ENCODE measurements at places on chromosomes 2 and 18.
A peak's percentile ranks its signal among the peaks of the same experiment; 100 is the strongest.

DNA sequence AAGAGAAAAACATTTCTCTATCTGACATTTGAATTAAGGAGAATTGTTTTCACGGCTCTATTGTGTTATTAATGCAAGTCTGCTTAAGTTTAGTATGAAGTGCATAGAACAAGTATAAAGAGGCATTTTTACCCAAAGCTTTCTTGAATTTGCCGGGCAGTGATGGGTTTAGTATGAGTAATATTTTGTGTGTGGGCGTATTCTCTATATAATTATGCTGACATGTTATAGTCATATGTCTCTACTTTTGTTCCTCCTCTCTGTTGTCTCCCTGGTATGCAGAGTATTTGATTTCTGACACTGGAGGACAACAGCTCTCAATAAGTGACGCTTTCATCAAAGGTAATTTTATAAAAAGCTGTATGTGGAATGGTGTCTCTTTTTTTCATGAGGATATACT, 45.9 kb downstream of the PIKFYVE start:
- DNase-seq, result peak; percentile 9

- DNase-seq, result no peak
These were observed 10.1 kb downstream of the EHD3 start for GRCh38 chr2:31244101-31244500.

DNA sequence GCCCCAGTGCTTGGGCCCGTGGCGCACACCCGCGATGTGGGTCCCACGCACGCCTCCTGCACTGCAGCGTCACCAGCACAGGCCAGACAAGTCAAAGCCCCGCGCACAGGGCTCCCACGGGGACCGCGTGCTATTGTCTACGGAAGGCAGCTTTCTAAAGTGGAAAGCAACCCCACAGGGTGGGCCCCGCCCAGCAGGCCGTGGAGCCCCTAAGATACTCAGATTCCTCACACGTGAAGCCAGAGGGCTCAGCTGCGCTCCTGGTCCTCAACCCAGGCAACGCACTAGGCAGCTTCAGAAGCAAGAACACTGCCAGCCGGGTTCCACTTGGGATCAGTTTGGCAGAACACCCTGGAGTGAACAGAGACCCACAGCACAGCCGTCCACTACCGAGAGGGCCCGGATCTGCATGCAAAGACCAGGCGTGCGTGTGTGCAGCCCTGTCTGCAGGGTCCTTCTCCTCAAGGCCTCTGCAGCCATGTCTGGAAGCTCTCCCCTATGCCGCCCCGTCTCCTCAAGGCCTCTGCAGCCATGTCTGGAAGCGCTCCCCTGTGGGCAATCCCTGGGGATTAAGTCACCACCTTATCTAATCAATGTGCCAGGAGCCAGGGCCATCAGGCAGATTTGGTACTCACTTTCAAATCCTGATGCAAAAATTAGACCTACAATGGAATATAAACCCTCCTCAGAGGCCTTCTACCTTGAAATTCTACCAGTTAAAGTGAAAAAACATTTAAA, 231.3 kb downstream of the HDAC4 start:
- no peak for DNase-seq

- DNase-seq, result no peak
These were observed 795.1 kb upstream of the HS6ST1 start for GRCh38 chr2:129113776-129114175.

GRCh38 chr2:72561621-72562318, 264.1 kb downstream of the EXOC6B start:
- DNase-seq, result peak; percentile 81

DNA sequence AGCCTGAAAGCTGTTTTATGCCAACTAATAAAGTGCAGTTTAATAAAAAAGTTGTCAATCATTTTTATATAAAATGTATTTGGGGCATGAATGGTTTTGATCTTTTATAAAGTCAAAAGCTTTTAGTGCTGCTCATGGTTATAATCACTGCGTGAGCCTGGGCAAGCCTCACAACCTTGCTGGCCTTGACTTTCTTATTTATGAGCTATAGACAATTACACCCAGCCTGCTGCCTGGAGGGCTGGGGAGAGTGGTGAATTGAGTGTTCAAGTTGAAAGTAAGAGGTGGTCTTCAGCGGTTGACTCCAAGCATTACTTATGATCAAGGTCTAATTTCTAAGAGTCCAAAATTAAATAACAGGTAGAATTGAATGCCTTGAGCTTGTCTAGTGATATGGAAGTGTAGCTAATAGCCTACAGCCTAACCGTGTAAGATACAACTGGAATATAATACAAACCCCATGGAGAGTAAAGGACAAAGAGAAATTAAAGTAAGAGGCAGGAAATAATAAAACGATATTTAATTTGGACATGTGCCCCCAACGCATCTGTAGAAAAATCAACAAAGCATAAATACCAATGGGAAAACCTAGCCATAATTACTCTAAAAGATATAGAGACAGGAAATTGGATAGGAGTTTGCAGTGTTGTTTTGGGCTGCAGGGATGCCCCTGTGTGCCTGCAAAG, 106.0 kb upstream of the CYP1B1 start:
- DNase-seq, result no peak

GRCh38 chr2:136010126-136010525, 24.7 kb upstream of the DARS1 start:
- peak; percentile 89 for DNase-seq

DNA sequence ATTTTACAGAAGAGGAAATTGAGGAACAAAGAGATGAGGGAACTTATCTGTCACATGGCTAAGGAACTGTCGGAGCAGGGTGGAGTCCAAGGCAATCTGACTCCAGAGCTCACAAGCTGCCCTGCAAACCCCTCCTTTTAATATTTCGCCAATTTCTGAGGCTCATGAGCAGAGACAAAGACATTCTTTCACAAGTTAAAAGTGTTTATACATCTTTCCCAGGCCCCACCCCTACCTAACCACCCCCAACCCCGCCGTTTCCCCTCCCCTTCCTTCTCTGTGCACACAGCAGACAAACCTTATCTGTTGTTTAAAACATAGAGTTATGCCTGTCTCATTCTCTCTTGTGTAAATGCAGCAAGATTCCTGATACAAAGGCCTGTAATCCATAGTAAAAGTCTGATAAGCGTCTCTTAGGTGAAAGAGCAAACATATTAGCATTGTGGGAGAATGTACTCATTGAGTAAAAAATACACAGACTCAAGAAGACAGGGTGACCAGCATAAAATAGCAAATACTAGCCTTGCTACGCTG, 44.3 kb downstream of the EPHA4 start:
- DNase-seq, result no peak

DNA sequence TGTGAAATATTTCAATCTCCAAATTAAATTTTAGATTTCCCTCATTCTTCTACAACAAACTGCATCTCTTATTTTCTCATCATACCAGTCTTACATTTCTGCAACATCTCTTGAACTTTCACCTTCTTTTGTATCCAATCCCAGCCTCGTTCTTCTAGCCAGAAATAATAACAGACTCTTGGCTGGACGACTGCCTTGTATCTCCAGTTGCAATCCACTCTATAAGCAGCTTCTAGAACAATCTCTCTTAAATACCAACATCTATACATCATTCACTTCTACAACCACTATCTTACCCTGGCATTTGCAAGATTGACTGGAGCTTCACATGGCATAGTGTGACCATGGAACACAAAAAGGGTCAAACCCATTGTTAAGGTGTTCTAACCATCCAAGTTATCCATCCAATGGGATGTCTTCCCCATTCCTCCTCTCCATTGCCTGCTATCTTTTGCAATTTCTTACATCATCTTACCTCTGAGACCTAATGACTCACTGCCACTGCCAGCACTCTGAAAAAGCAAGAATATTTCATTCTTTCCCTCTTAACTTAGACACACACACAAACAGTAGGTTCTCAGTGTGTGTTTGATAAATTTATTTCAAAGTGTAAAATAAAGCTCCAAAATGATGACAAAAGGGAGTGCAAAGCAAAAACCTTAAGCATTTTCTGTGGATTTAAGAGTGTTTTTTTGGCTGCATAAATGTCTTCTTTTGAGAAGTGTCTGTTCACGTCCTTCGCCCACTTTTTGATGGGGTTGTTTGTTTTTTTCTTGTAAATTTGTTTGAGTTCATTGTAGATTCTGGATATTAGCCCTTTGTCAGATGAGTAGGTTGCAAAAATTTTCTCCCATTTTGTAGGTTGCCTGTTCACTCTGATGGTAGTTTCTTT, 145.6 kb downstream of the METTL4 start:
- DNase-seq, result peak; percentile 68

- no peak for DNase-seq
These were observed 128.9 kb upstream of the CELF4 start for GRCh38 chr18:37694516-37694915.

- DNase-seq, result no peak
These were observed 482.3 kb downstream of the TGIF1 start for GRCh38 chr18:3932276-3932675.

DNA sequence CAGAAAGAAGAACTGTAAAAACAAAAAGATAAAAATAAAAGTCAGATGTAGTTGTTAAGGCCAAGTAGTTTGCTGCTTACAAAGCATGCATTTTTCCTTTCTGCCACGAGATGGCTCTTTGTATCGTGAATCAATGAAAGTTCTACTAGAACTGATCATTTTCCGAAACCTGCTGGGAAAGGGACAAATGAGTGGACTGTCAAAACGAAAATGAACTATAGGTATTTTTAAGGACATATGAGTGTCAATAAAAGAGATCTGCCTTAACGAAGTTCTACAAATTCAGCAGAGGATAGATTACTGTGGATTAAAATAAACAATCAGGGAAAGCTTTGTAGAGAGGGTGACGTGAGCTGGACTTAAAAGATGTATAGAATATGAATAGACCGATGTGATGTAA, 15.0 kb upstream of the ELOA2 start:
- peak; percentile 36 for DNase-seq

- peak; percentile 57 for DNase-seq
These were observed 37.0 kb downstream of the PIK3C3 start for GRCh38 chr18:41992066-41992465.

- no peak for DNase-seq
These were observed 19.7 kb downstream of the CFAP65 start for GRCh38 chr2:219021591-219021990.

DNA sequence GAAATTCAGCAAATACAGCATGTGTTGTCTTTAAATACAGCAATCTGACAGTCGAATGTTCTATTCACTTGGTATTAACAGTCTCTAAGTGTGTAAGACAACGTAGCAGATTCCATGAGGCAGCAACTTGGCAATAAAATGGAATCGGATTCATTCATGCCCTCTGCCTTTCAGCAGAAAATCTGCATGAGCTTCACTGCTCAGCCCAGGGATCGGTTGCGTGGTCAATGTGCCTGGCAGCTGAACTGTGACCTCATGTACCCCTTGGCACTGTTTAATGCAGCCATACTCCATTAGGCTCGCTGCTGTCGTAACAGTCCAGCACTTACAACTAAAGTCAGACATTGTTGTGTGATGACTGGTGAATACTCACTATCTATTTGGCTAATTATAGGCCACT, 17.7 kb upstream of the RGPD4 start:
- DNase-seq, result no peak

DNA sequence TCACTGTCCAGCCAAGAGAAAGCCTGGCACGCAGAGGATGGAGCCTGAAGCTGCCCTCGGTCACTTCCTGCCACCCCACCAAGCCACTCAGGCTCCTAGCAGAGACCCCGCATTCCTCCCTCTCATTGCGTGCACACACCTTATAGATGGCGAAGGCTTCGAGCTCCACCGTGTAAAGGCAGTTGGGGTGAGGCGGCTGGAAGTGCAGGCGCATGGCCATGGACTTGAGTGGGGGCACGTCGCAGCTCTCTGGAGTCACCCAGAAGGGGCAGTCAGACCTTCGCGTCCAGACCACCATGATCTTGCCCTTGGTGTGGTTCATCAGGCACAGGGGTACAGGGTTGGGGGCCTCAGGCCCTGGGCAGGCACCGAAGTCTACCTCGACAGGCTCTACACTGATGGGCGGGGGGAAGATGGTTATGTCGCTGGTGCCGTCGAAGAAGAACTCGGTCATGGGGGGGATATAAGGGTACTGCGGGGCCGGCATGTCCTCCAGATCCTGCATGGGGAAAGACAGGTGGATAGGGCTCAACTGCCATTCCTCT, 13.7 kb downstream of the CFAP65 start:
- DNase-seq, result no peak

DNA sequence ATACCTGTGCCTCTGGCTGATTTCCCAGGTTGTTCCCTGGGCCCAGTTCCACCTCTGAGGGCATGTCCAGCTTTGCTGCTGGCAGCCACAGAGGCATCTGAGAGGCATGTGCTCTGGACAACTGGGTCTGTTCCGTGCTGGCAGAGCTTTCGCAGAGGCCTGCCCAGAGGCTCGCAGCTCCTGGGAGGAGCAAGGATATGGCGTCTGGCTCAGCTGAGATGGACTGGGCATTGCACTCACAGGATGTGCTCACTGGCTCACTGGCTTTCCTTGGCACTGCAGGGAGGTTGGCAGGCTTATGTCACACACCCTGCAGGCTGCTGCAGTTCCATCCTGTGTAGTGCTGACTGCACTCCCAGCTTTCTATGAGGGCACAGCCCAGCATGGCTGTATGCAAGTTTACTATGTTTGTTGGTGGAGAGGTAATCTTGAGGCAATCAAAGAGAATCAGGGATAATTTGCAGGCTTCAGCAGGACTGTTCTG, 172.3 kb downstream of the PRKCE start:
- DNase-seq, result no peak

GRCh38 chr2:9229470-9229820, 22.8 kb downstream of the ASAP2 start:
- DNase-seq, result no peak

DNA sequence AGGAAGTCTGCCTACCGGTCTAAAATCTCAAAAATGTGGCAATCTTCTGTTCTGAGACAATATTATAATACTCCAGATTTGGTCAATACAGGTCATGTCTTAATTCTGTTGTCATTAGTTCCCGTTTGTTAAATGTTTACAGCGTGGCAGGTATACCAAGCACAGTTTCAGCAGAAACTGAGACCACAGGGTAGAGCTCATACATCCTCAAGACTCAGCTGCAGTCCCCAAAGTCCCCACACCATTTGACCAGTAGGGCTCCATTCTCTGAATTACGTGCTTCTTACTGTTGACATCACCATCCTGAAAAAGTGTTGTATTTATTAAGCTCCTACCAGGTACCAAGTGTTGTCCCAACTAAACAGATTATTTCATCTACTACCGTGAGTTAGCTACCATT, 157.1 kb downstream of the MC4R start:
- DNase-seq, result no peak

GRCh38 chr2:42132966-42133641, 36.0 kb upstream of the EML4 start:
- peak; percentile 99 for DNase-seq

GRCh38 chr18:51686590-51686989, 489.1 kb upstream of the MEX3C start:
- no peak for DNase-seq

DNA sequence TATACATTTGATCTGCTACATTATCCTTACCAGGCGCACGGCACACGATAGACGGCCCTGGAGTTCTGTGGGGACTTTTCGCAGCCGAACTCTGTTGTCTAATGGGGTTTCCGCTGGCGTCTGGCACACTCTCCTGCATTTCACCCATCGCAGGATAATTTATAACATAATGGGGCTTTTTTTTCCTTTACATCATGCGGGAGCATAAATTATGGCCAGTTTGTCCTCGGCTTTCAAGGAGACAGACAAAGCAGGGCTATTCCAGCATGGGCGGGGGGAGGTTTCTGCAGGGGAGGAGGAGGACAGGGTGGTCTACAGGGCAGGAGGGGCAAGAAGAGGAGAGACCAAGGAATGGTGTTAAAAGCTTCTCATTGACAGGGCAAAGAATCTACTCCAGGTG, 279.8 kb downstream of the CELF4 start:
- no peak for DNase-seq

- DNase-seq, result peak; percentile 85
These were observed 46.9 kb upstream of the CNOT11 start for GRCh38 chr2:101205521-101206479.
